ENCODE measurements at places on chromosomes 11 and 22.

DNA sequence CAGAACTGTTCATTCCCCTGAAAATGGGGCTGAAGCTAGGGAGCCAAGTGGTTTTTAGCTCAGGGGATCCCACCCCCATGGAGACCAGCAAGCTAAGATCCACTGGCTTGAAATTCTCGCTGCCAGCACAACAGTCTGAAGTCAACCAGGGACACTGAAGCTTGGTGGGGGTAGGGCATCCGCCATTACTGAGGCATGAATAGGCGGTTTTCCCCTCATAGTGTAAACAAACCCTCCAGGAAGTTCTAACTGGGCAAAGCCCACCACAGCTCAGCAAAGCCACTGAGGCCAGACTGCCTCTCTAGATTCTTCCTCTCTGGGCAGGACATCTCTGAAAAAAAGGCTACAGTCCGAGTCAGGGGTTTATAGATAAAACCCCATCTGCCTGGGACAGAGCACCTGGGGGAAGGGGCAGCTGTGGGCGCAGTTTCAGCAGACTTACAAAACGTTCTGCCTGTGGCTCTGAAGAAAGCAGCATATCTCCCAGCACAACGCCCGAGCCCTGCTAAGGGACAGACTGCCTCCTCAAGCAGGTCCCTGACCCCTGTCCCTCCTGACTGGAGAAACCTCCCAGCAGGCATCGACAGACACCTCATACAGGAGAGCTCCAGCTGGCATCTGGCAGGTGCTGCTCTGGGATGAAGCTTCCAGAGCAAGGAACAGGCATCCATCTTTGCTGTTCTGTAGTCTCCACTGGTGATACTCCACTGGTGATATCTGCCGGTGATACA lies 32.7 kb downstream of the GAB4 start:
- DNase-seq: no peak

DNA sequence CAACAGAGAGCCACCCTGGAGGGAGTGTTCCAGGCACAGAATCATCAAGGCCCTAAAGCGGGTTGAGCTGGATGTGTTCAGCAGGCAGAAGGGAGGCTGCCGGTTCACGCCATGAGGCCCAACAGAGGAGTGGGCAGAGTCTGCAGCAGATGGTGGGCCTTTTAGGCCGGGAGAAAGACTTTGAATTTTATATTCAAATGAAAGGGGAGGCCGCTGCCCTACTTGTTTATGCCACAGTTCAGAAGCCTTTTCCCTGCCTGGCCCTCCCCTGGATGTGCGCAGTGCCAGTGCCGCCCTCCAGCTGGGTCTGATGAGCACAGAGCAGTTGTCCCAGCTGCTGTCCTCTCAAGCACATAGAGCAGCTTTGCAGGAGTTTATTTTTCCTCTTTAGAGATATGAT lies 46.9 kb upstream of the TTC12 start:
- DNase-seq: no peak

- peak; percentile 76 for DNase-seq
Observed at GRCh38 chr11:326842-327580, 6.4 kb upstream of the IFITM3 start.

DNA sequence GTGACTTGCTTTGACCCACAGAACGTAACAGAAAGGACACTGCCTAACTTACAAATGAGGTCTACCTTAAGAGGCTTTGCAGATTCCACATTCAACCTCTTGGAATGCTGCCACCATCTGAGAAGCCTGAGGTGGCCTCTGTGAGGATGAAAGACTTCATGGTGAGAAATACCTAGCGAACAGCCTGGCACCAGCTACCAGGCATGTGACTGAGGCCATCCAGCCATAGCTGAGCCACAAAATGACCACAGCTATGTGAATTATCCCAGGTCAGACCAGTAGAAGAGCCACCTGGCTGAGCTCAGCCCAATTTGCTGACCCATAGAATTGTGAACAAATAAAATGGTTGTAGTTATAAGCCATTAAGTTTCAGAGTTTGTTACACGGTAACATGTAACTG lies 37.5 kb downstream of the PPARA start:
- no peak for DNase-seq

- no peak for DNase-seq
Observed at GRCh38 chr22:39179401-39179827, 26.9 kb upstream of the CBX7 start.

- peak; percentile 94 for DNase-seq
Observed at GRCh38 chr11:130124096-130124495, 35.5 kb upstream of the ST14 start.

DNA sequence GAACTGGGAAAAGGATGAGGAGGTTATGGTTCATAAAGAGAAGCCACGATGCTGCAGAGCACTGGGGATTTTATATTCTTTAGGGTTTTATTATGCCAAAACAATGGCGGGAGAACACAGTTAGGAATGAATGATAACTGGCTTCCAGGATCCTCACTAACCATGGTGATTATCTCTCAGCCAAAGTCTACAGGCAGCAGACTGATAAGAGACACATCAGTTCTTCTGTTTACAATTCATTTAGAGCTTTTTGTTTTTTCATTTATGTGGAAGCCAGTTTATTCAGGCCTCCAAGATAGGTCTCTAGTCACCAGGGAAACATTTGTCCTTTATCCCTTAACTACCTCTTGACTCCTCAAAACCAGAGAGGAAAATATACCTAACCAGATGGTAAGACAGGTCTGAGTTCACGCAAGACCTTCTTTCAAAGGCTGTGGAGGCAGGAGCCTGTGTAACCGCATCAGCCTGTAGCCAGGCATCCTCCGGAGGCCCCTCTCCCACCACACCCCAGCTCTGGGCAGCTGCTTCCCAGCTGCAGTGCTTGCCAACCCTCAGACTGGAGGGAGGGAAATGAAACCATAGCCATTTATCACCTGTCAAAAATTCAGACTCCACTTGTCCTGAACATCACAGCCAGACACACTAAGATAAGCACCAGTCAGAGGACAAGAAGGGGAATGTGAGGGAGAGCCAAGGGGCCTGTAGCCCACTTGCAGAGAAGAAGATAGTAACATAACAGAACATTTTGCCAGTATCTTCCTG lies 57.2 kb upstream of the FAM181B start:
- no peak for DNase-seq

DNA sequence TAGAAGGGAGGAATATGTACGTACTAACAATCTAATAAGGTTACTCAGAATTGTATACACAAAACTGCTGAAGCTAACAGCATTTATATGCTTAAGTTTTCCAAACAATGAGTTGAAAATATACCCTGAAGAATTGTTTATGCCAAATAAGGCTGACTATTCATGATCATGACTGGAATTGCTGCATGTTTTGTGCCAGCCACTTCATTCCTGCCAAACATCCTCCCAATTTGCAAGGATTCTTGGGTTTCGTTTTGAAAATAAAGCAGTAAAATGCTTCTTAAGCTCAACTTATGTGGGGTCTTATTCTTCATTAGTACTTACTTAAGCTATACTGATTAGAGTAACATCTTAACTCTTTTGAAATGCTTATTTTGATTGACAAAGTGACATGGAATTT lies 149.0 kb downstream of the SPON1 start:
- no peak for DNase-seq

DNA sequence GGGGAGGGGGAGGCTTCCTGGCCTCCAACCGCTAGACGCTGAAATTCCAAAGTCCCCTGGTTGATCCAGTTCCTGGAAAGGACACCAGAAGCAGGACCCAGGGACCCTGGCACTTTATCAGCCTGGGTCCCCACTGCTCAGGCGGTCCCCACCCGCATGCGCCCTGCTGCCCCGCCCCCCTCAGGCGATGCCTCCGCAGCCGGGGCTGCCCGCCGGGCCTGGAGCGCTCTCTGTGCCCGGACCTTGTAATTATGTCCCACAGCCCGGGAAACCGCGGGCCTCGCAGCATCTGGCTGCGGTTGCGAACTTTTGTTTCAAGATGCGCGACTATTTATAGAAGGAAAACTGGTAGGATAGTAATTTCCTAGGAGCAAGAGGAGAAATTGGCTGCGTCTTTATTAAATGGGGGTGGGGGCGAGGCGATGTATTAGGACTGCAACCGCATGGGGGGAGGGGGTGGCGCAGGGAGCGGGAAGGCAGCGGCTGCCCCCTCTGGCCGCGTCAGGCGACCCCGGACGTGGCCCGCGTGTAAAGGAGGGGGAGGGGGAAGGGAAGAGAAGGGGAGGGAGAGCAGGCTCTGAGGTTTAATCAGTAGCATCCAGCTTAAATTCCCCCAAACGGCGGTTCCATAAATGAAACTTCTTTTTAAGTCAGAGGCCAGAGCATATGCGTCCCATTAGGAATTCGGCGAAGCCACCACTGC lies 6.1 kb downstream of the WNT7B start:
- DNase-seq: peak; percentile 47

GRCh38 chr11:108880510-108880909 lies 215.6 kb downstream of the DDX10 start:
- DNase-seq: no peak

GRCh38 chr11:128860571-128861361 lies 6.3 kb downstream of the KCNJ1 start:
- DNase-seq: no peak

- DNase-seq: peak; percentile 24
Observed at GRCh38 chr11:63165706-63166310, 21.8 kb upstream of the SLC22A24 start.

GRCh38 chr11:116582571-116582970 lies 190.2 kb downstream of the BUD13 start:
- no peak for DNase-seq

DNA sequence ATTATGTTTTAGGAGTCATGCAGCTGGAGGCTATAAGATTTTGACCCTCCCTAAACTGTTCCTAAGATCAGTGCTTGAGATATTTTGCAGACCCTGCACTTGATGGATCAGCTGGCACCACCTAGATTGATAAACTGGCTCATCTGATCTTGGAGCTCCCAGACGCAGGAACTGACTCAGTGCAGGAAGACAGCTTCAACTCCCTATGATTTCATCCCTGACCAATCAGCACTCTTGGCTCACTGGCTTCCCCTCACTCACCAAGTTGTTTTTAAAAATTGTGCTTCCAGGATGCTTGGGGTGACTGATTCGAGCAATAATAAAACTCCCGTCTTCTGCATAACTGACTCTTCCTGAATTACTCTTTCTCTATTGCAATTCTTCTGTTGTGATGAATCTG lies 637.5 kb upstream of the FAT3 start:
- no peak for DNase-seq

GRCh38 chr11:130109386-130109785 lies 39.7 kb downstream of the APLP2 start:
- no peak for DNase-seq

- DNase-seq: no peak
Observed at GRCh38 chr11:61357233-61357893, 4.3 kb downstream of the CYB561A3 start.

- peak; percentile 89 for DNase-seq
Observed at GRCh38 chr11:15967966-15968365, 388.4 kb downstream of the SOX6 start.

DNA sequence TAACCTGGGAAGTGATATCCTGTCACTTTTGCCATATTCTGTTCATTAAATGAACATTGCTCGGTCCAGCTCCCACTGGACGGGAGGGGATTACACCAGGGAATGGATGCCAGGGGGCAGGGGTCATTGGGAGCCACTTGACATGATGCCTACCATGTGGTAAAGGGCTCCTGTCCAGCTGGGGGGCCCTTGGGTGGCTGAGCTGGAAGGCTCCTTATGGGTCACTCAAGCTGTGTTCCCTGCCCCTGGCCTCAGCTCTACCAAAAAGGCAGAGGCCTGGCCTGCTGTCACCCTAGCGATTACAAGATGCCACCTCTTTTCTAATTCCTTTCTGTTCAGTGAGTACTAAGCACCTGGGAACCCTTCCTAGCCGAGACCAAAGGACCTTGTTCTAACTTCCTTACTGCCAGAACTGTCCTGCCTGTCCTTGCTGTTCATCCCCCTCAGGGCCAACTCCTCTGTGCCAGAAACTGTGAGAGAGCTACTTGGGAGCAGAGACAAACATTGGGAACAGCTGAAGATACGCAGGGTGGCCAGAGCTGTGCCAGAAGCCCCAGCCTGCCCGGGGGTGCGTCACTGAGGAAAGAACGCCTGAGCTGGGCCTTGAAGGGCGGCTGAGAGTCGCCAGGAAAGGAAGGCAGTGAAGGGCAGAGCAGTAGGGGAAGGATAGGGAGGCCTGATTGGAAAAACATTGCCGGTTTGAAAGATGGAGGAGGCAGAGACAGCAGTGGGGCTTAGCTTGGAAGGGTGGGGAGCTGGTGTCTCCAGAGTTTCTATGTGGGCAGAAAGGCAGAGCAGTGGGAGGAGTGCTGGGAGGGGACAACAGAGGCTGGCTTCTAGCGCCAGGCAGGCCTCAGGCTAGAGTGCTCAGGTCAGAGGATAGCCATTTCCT lies 12.7 kb upstream of the UVRAG start:
- DNase-seq: no peak

- peak; percentile 70 for DNase-seq
Observed at GRCh38 chr11:10108915-10109680, 184.9 kb downstream of the SBF2 start.

- no peak for DNase-seq
Observed at GRCh38 chr22:26068571-26068970, 100.7 kb upstream of the SEZ6L start.

- DNase-seq: no peak
Observed at GRCh38 chr11:69030301-69030700, 17.3 kb upstream of the MRGPRF start.
